ENCODE measurements at places on chromosomes 7 and 10. TPM values are rescaled to one million over a fixed set of nuclear protein-coding genes. Genes with fewer than 3 reads are reported as not detected.

Gene TSPAN15
- total RNA-seq: 81.1 TPM

GRCh38 chr10:29119374-29119773, 169.5 kb upstream of the LYZL1 start:
- DNase-seq: peak; percentile 71
- H3K4me1 ChIP-seq: no peaks in the 10 kb centered on the region
- no peak overlapping the region for H3K4me3 ChIP-seq
- no peak overlapping the region for H3K27ac ChIP-seq

DNA sequence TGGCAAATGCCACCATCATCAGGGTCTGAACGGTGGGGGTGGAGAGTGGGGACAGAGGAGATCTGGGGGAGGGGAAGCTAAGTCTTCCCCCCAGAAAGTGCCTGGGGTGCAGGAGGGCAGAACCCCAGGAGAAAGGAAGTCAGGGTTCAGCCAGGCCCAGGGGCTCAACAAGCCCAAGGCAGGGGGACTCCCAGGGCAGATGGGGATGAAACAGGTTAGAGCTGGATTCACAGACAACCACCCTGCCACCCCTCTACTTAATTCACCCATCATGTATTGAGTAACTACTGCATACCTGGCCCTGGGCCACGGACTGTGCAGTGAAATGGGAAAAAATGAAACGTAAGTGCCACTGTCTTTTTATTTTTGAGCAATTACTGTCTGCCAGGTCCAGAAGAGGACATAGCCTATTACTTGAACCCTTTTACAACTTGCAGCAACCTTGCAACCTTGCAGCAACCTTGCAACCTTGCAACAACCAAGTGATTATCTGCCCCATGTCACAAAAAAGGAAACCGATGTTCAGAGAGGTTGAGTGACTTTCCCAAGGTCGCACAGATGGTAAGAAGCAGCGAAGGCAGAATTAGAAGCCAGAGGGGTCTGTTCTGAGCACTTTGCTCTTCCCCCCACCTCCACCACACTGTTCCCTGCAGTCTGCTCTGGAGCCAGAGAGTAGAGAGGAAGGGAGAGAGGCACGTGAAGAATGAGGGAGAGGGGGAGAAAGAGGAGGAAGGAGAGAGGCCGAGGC, 4.8 kb downstream of the ELN start:
- peaks cover 74% of the 10 kb centered on the region for H3K4me1 ChIP-seq
- H3K27ac ChIP-seq: peak overlapping the region; percentile 68
- peak overlapping the region; percentile 66 for H3K4me3 ChIP-seq
- H3K36me3 ChIP-seq: peaks cover 26% of the 10 kb centered on the region
- H3K27me3 ChIP-seq: no peaks in the 10 kb centered on the region
- DNase-seq: no peak

- H3K27ac ChIP-seq: no peak overlapping the region
- H3K4me3 ChIP-seq: no peak overlapping the region
- H3K4me1 ChIP-seq: no peaks in the 10 kb centered on the region
These were observed 103.9 kb downstream of the WDFY4 start for GRCh38 chr10:48788554-48788953.

Gene MEST
- total RNA-seq: 88.7 TPM

Gene TDRD1
- total RNA-seq: not detected

Gene ELAPOR2
- total RNA-seq: 2.9 TPM

GRCh38 chr7:151434549-151434948, 5.4 kb downstream of the CRYGN start:
- H3K27me3 ChIP-seq: peaks cover 7% of the 10 kb centered on the region
- no peak for DNase-seq

GRCh38 chr7:5636914-5637313, 144.5 kb downstream of the RNF216 start:
- H3K27ac ChIP-seq: peak overlapping the region; percentile 76
- H3K4me3 ChIP-seq: no peak overlapping the region
- no peaks in the 10 kb centered on the region for H3K27me3 ChIP-seq
- peaks cover 43% of the 10 kb centered on the region for H3K4me1 ChIP-seq

- H3K36me3 ChIP-seq: peaks cover 55% of the 10 kb centered on the region
- H3K27ac ChIP-seq: no peak overlapping the region
- no peak overlapping the region for H3K4me3 ChIP-seq
- no peaks in the 10 kb centered on the region for H3K27me3 ChIP-seq
- no peak for DNase-seq
These were observed 9.4 kb downstream of the SLC35B4 start for GRCh38 chr7:134307320-134307719.

Gene GCC1
- 37.9 TPM for total RNA-seq

Gene SPDYE11
- total RNA-seq: not detected

- no peak for DNase-seq
- no peaks in the 10 kb centered on the region for H3K36me3 ChIP-seq
- H3K27ac ChIP-seq: no peak overlapping the region
- H3K4me3 ChIP-seq: no peak overlapping the region
These were observed 44.5 kb upstream of the ZMIZ1 start for GRCh38 chr10:79024296-79024695.

- H3K4me1 ChIP-seq: no peaks in the 10 kb centered on the region
- no peak for DNase-seq
- H3K27me3 ChIP-seq: no peaks in the 10 kb centered on the region
- H3K36me3 ChIP-seq: no peaks in the 10 kb centered on the region
- no peak overlapping the region for H3K4me3 ChIP-seq
- no peak overlapping the region for H3K27ac ChIP-seq
These were observed 89.2 kb downstream of the ADCY1 start for GRCh38 chr7:45663167-45663921.

GRCh38 chr7:52273685-52274610, 761.5 kb upstream of the POM121L12 start:
- H3K4me1 ChIP-seq: no peaks in the 10 kb centered on the region
- peak; percentile 46 for DNase-seq
- no peak overlapping the region for H3K27ac ChIP-seq
- H3K4me3 ChIP-seq: no peak overlapping the region

Gene TMEM213
- not detected for total RNA-seq

- H3K4me1 ChIP-seq: no peaks in the 10 kb centered on the region
- no peak overlapping the region for H3K27ac ChIP-seq
- no peaks in the 10 kb centered on the region for H3K36me3 ChIP-seq
- H3K4me3 ChIP-seq: no peak overlapping the region
- no peak for DNase-seq
- no peaks in the 10 kb centered on the region for H3K27me3 ChIP-seq
These were observed 252.1 kb downstream of the DOCK4 start for GRCh38 chr7:111954056-111954455.

Gene COL26A1
- not detected for total RNA-seq

Gene DMBT1
- total RNA-seq: 16.1 TPM

DNA sequence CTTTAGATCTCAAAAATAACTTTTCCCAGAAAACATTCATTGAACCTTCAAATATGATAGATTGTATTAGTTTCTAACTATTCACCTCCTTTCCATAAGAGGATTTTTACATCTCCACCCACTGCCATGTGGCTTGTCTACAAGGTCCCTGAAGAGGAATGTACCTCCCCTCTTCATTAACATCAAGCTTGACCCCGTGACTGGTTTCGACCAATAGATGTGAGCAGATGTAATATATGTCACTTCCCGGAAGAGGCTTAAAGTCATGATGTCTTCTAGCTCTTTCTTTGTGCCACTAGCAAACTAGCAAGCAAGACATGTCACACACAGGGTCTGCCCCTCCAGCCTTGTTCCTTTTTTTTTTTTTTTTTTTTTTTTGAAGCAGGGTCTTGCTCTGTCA, 6.9 kb downstream of the BAZ1B start:
- peaks cover 18% of the 10 kb centered on the region for H3K4me1 ChIP-seq
- H3K27ac ChIP-seq: no peak overlapping the region
- H3K4me3 ChIP-seq: no peak overlapping the region
- H3K36me3 ChIP-seq: peaks cover 60% of the 10 kb centered on the region

DNA sequence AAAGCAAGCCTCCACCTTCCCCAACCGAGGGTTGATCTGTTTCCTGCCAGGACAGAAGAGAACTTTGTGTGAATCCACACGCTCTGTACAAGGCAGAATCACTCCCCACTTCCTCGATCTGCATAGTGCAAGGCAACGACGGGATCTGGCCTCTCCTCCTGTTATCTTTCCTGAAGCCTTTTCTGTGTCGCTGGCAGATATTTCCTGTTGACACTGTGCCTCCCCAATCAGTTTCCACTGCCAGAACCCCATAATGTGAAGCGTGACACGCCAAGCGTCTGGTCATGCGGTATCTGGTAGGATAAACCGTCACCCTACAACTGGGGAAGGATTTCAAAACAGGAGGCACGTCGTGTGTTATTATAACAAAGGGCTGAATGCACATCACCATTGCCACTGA, 57.2 kb downstream of the FAM171A1 start:
- peaks cover 32% of the 10 kb centered on the region for H3K4me1 ChIP-seq
- peak; percentile 62 for DNase-seq
- no peaks in the 10 kb centered on the region for H3K27me3 ChIP-seq

Gene PURB
- total RNA-seq: 17.4 TPM

Gene TAS2R38
- total RNA-seq: not detected

Gene CALHM3
- total RNA-seq: not detected

DNA sequence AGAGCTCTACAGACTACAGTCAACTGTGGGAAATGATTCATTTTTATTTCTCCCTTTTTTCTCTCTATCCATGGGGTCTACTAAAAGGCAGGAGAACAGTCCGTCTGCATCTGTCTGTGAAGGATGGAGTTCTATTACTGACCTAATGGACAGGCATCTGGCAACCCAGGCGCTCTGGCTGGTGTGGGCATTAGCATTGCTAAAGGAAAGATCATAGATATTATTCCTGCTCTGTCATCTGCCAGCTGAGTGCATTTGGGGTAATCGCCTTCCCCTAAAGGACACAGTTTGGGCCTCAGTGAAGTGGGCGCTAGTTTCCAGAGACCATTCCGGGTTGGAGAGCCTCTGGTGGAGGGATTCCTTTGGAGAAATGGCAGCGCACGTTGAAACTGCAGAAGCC, 201.3 kb upstream of the TCERG1L start:
- no peaks in the 10 kb centered on the region for H3K4me1 ChIP-seq
- no peak overlapping the region for H3K27ac ChIP-seq
- H3K36me3 ChIP-seq: no peaks in the 10 kb centered on the region

Gene RNF32
- not detected for total RNA-seq

Gene NSMCE4A
- 125 TPM for total RNA-seq

DNA sequence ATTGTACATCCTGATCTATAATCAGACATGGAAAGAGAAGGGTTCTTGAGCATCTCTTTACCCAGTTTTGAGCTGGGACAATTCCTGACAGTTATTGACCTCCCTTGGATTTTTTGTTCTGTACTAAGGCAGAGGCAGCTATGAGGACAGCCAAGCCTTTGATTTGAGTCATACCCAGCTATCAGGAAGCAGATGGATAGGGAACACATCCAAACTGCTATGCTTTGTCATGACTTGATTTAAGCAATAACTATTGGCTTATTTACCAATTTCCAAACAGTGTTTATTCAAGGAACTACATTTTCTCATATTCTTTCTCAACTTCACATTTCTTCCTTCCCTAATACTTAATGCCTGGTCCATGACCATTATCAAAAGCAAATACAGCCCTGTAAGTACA, 396.4 kb upstream of the STEAP1 start:
- H3K27me3 ChIP-seq: no peaks in the 10 kb centered on the region
- H3K27ac ChIP-seq: no peak overlapping the region
- H3K4me1 ChIP-seq: no peaks in the 10 kb centered on the region
- no peak overlapping the region for H3K4me3 ChIP-seq
- DNase-seq: no peak
- no peaks in the 10 kb centered on the region for H3K36me3 ChIP-seq

Gene TFPI2
- 3.5 TPM for total RNA-seq

DNA sequence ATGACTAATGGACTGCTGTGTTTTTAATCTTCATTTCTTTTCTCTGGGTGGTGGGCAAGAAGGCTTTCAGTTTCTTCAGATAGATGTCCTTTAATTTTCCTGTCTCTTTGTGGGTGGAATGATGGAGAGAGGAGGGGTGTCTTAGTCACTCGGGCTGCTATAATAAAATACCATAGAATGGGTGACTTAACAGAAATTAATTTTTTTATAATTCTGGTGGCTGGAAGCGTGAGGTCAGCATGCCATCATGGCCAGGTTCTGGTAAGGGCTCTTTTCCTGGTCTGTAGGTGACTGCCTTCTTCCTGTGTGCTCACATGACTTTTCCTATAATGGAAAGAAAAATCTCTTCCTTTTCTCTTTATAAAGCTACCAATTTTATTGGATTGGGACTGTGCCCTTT, 6.3 kb downstream of the RSBN1L start:
- no peak for DNase-seq
- no peaks in the 10 kb centered on the region for H3K27me3 ChIP-seq
- no peak overlapping the region for H3K4me3 ChIP-seq
- H3K27ac ChIP-seq: no peak overlapping the region
- peaks cover 36% of the 10 kb centered on the region for H3K4me1 ChIP-seq

GRCh38 chr10:62402508-62402907, 28.3 kb downstream of the ZNF365 start:
- no peak overlapping the region for H3K4me3 ChIP-seq
- no peaks in the 10 kb centered on the region for H3K27me3 ChIP-seq
- H3K27ac ChIP-seq: no peak overlapping the region
- no peaks in the 10 kb centered on the region for H3K36me3 ChIP-seq
- no peak for DNase-seq

- no peak for DNase-seq
- no peaks in the 10 kb centered on the region for H3K36me3 ChIP-seq
- H3K4me1 ChIP-seq: no peaks in the 10 kb centered on the region
- H3K4me3 ChIP-seq: no peak overlapping the region
- H3K27ac ChIP-seq: no peak overlapping the region
These were observed 1226.4 kb downstream of the XPNPEP1 start for GRCh38 chr10:108696792-108697477.

GRCh38 chr7:100486111-100486636, 2.4 kb downstream of the NYAP1 start:
- no peak overlapping the region for H3K4me3 ChIP-seq
- no peak overlapping the region for H3K27ac ChIP-seq
- DNase-seq: no peak
- no peaks in the 10 kb centered on the region for H3K36me3 ChIP-seq

GRCh38 chr10:19651549-19651948, 164.7 kb upstream of the PLXDC2 start:
- DNase-seq: no peak
- no peak overlapping the region for H3K27ac ChIP-seq
- H3K36me3 ChIP-seq: no peaks in the 10 kb centered on the region
- no peaks in the 10 kb centered on the region for H3K4me1 ChIP-seq
- no peaks in the 10 kb centered on the region for H3K27me3 ChIP-seq
- H3K4me3 ChIP-seq: no peak overlapping the region

DNA sequence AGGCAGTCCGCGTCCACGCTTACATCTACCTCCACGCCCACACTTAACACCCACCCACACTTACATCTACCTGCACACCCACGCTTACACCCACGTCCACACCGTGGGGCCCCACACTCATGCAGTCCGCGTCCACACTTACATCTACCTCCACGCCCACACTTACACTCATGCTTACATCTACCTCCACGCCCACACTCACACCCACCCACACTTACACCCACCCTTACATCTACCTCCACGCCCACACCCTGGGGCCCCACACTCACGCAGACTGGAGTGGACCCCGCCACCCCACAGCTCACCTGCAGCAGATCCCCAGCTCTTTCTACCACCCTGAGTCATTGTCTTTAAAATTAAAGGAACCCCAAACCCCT, 32.4 kb upstream of the PWWP2B start:
- H3K27ac ChIP-seq: no peak overlapping the region
- H3K27me3 ChIP-seq: no peaks in the 10 kb centered on the region
- no peak for DNase-seq
- H3K4me3 ChIP-seq: no peak overlapping the region

All from stomach (tissue), 19 donors.